ENCODE measurements at places on chromosomes 3 and 15.

DNA sequence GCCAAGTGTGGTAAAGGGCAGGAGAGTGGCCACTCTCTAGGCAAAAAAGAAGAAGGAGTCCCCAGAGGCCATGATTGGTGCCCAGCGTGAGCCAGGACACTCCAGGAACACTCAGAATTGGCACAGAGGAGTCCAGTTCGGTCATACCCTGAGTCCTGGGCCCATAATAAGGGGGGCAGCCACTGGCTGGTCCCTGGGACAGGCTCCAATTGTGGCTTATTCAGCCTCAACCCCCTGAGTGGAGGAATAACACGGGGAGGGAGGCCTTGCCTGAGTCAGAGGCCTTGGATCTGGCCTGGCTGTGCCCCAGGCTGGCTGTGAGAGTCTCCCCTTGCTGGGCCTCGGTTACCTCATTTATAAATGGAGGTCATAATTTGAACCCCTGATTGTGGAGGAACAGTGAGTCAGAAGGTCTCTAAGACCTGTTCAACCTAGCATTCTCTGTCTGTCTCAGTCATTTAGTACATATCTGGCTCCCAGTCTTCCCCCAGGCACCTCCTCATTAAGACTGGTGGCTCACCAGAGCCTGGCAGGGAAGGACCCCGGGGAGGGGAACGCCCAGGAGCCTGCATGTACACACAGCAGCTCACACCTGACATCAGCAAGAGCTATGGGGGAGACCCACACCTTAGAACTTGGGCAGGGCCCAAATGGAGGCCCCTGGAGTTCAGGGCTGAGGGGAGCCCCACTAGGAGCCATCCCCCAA, 95.9 kb upstream of the ATP2B2 start:
- DNase-seq, result no peak

DNA sequence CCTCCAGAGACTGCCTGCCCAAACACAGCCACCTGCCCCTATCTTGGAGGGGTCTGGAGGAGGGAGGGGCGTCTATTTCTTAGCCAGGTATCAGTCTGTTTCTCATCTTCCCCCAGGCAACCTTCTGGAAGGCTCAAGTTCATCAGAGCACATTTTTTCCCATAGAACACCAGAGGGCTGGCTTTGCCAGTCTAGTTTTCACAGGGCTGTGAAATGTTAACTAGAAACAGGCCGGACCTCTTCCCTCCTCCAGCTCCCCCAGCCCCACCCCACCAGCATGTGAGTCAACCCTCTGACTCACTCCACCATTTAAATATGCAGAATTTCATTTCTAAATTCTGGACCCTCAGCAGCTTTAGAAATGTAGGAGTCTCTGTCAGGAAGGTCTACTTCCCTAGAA, 66.9 kb downstream of the SLCO2A1 start:
- DNase-seq, result no peak

DNA sequence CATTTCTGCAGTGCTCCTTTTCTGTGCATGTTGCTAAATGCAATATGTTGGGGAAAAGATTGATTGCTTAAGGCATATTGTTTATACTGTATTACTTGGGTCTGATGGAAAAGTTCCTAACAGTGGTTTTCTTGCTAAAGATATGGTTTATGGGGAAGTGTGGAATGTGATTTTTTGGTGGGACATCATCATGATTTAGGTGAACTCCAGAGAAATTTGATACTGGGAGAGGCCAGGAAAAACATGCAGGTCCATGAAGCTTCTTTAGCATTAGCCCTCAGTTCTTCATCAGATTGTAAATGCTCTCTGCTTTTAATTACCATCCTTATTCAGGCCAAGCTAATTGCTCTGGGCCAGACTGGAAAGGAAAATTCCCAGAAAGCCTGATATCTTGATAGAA, 147.5 kb downstream of the LRTM1 start:
- DNase-seq, result no peak

DNA sequence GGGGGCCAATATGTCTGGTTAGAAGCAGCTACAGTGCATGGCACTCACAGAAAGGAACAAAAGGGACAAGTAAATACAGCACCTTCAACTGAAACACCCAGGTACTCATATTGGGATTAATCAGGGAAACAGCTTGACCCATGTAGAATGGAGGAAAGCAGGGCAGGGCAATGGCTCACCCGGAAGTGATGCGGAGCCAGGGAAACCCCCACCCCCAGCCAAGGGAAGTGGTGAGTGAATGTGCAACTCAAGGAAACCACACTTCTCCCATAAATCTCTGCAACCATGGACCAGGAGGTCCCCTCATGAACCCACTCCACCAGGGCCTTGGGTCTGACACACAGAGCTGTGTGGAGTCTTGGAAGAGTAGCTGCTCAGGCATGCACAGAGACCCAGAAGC, 117.1 kb downstream of the MTHFS start:
- DNase-seq, result no peak

DNA sequence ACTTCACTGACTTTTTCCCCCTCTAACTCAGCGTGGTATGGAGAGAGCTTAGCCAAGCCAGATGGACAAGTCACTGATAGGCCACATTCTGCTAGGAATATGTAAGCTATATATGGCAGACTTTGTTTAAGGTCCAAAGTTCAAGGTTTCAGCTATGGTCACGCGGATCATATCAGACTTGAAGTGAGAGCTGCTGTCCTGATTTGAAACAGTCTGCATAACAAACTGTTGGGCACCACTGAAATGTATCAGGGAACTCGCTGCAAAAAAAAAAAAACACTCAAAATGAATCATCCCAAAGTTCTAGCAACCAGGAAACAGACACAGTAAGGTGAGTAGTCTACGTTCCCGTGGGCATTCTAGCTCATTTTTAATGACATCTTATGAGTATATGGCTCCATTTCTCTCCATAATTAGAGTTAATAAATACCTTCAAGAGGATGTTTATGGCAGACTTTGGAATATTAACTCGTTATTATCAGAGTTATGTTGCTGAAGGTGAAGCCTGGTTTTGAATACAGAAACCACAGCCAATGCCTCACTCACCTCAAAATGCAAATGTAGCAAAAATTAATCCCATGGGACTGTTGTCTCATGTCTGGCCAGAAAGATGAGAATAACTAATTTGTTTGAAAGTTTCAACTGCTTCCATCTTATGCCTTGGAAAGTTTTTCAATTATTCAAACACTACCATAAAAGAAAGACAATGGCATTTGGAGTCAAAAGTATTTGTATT, 12.3 kb downstream of the DPH3 start:
- DNase-seq, result no peak

Data from stimulated activated CD4-positive, alpha-beta T cell treated with anti-CD3 and anti-CD28 coated beads, Interleukin-4, amount 100 ng/mL, for 1 hour (primary cell).